ENCODE measurements at places on chromosomes 1 and 21.

DNA sequence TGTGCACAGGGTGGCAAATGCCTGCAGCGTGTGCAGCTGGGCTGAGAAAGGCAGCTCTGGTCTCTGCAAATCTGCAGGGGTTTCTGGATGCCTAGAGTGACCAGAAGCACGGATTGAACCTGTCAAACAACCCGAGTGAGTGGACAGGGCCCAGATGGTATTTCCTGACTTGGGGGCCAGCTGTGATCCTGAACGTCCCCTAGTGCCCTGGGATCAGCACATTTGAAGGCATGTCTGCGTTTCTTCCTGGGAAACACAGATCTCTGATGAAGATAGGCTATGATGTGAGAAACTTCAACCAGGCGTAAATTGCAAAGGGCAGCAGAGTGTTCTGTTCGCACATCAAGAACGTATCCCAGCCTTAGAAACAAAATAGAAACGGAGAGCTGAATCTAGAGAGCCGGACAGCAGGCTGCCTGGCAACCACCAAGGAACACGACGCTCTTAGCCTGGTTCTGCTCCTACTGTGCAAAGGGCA is 163.1 kb downstream of the KCNJ6 start:
- DNase-seq, result no peak

- DNase-seq, result no peak
Measured at GRCh38 chr1:238409932-238410331, 519.2 kb upstream of the ZP4 start.

- no peak for DNase-seq
Measured at GRCh38 chr1:225879521-225880221, 2.5 kb downstream of the TMEM63A start.

DNA sequence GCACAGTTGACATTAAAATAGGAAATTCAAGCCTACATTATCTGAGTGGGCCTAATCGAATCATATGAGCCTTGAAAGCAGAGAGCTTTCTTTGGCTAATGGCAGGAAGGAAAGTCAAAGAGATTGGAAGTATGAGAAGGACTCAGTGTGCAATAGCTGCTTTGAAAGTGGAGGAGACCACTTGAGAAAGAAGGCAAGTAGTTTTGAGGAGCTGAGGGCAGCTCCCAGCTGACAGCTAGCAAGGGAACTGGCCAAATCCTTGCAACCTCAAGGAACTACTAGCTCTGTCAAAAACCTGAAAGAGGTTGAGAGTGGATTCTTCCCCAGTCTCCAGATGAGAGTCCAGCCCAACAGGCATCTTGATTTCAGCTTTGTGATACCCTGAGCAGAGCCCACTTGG is 149.0 kb upstream of the CACYBP start:
- no peak for DNase-seq

DNA sequence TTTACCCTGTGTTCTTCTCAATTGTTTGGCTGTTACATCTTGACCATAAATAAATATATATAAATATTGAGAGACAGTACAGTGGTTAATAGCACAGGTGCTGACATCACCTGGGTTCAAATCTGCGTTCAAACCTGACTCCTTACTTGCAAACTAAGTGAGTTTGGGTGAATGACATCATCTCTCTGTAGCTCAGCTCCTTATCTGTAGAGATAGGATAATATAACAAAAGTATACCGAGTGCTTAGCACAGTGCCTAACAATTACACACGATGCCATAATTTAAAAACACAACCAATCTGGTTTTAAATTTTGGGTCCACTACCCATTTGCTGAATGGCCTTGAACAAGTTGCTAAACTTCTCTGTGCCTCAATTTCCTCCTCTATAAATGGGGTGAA is 86.6 kb downstream of the RRAGC start:
- DNase-seq, result no peak

GRCh38 chr1:153705484-153705883 is 22.4 kb upstream of the INTS3 start:
- no peak for DNase-seq

DNA sequence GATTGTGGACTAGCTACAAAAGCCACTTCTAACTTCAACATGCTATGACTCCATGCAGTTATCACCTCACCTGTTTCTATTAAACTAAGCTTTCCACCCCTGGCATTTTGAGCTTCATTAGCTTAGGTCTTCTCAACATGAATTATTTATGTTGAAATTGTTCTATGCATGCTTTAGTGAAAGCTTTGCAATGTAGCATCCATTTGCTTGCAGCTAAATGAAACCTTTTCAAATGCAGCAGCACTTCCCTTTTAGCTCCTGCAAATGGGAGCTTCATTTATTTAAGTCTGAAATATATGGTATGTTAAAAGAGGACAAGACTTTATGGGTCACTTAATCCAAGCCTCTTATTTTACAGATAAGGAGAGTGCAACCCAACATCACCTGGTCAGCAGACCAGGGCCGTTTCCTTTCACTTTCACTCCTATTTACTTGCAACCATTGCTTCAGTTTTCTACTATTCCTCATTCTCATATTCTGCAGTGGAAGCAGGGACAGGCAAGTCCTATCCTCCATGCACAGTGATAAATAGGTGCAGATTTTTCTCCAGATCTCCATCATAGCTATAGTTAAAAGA is 56.4 kb upstream of the SAMSN1 start:
- no peak for DNase-seq

GRCh38 chr1:159756397-159756796 is 24.4 kb upstream of the DUSP23 start:
- no peak for DNase-seq

DNA sequence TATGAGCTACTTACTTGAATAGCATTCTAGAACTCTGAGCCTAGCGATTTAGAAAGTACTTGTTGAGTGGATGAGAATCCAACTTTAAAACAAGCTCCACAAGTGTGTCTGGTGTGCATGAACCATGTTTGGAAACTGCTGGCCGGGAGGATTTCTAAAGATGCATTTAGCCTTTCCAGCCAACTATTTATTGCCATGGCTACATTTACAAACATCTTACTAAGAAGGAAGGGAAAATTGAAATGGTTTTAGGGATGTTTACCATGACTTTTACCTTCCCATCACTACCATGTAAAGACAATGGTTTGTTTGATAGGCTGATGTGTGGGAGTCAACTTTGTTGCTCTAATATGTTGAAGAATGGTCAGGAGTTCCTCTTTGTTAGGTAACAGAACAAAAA is 37.7 kb upstream of the ARHGAP29 start:
- no peak for DNase-seq

DNA sequence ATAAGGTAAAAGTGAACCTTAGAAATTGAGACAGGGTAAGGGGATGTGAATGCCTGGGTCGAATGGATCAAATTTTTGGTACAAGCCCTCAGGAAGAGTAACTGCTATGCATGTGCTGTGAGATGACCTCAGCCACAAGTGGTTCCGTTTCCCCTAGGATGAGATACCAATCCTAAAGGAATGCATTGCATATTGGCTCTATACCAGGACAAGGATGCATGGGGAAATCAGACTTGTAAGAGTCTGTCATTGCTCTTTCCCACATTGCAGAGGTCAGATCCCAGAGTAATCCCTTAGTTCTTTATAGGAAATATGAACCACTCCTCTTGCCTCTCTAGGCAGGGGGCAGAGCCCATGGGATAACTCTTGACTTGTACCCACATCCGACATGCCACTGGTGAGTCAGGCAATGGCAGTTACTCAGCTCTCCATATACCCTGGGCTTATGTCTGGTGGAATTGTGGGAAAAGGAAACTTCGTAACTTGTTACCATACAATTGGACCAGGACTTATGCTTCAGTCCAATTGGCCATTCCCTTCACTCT is 428.3 kb upstream of the ZRANB2 start:
- no peak for DNase-seq

GRCh38 chr1:230189824-230190223 is 122.8 kb downstream of the GALNT2 start:
- DNase-seq, result no peak

GRCh38 chr1:150703427-150703826 is 6.5 kb upstream of the GOLPH3L start:
- no peak for DNase-seq

GRCh38 chr1:39379187-39379586 is 112.2 kb upstream of the BMP8A start:
- DNase-seq, result no peak

GRCh38 chr21:38733972-38734546 is 71.7 kb upstream of the ETS2 start:
- DNase-seq, result peak; percentile 50

DNA sequence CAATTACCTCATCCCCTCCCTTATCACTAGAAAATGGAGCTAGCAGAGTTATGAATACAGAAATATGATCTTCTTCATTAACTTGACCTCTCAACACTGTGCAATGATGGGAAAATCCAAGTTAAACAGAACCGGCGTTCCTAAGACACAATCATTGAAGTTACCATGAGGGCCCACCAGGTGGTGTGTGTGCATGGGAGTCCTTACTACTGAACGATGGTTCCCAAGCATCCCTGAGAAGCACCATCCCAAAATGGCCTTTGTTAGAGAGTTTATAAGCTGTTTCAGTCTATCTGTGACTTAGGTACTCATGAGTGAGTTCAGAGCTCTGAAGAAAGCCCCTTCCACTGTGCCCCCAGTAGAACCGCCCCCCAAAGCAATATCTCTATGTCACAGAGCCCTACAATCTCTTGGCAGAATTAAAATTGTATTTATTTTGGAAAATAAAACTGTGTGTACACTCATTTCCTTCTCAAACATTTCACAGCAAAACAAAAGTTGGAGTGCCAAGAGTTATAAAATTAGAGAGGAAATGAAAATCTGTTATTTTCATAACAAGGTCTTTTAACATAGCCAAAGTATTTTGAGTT is 56.8 kb downstream of the PLD5 start:
- DNase-seq, result peak; percentile 4

GRCh38 chr1:71488555-71489252 is 407.9 kb upstream of the ZRANB2 start:
- no peak for DNase-seq

DNA sequence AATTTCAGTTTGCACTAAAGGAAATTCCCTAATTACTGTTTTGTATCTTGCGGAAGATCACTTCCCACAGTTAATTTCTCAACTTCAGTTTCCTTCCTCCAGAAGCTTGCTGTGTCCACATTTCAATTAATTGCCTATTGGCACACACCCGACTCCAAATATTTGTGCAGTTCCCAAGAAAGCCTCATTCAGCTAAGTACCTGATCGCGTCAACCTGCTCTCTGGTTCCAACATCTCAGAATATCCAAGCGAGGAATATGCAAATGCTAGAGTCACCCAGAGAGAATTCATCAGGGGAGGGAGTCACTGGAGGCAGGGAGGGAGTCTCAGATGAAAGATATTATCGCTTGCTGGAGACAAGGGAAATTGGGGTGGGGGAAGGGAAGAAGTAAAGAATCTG is 351.3 kb downstream of the RRAGC start:
- DNase-seq, result no peak

DNA sequence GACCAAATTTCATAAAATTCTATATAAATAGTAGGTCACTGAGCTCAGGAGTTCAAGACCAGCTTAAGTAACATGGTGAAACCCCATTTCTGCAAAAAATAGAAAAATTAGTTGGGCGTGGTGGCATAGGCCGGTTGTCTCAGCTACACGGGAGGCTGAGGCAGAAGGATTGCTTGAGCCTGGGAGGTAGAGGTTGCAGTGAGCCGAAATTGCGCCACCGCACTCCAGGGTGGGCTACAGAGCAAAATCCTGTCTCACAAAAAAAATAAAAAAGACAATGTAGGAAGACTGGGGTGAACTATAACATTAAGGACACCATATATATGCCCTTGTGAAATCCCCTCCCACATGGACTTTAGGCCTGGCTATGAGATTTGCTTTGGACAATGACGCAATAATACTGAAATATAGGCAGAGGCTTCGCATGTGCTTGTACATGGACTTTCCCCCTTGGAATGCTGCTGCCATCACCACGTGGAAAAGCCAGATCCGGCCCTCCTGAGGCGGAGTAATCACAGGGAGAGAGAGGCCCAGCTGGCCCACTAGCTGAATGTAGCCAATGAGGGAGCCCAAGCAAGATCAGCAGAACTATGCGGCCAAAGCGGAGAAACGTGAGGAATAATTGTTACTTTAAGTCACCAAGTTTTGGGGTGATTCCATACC is 13.1 kb upstream of the USP1 start:
- DNase-seq, result no peak

- DNase-seq, result no peak
Measured at GRCh38 chr1:27285274-27285660, 36.7 kb upstream of the TMEM222 start.

DNA sequence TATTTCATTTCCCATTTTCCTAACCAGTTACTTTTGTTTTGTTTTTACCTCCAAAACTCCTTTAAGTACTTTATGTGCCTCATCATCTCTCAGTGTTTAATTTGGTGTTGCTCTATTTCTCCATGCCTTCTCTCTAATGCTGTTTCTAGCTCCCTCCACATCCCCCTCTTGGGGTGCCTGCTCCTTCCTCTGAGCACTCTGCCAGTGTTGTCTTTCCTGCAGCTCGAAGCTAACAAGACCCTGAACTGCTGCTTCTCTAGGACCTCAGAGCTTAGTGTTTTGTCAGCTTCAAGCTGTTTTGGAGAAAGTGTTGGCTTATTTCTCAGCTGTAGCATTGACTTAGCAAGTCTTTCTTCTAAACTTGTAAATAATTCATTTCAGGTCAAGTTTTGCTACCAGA is 290.6 kb downstream of the DPYD start:
- no peak for DNase-seq

DNA sequence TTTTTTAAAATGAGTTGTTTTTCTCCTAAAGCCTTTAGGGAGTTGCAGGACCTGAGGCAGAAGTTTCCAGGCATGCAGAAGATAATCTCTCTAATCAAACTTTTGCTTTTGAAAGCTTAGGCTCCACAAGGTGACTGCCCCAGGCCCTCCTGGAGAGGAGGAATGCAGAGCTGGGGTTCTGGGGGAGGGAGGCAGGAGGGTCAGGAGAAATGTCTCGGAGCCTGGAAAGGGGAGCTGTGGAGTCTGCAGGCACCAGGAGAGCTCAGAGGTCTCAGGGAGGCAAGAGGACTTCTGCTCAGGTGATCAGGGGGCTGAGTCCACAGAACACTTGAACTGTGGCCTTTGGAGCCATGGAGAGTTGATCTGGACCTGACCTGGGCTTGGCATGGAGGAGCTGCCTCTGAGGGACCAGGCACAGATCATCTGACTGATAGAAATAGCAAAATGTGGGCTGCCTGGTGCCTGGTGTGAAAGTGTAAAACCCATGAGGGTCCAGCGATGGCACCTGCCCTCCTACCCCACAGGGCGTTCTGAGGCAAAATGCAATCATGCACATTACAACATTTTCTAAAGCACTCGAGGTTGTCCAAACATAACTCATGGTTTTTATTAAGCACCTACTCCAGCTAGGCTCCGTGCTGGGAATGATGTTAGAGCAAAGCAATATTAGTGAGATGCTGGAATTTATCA is 10.0 kb upstream of the ABCG1 start:
- DNase-seq, result no peak

GRCh38 chr1:195981448-195982139 is 626.6 kb downstream of the KCNT2 start:
- DNase-seq, result no peak

DNA sequence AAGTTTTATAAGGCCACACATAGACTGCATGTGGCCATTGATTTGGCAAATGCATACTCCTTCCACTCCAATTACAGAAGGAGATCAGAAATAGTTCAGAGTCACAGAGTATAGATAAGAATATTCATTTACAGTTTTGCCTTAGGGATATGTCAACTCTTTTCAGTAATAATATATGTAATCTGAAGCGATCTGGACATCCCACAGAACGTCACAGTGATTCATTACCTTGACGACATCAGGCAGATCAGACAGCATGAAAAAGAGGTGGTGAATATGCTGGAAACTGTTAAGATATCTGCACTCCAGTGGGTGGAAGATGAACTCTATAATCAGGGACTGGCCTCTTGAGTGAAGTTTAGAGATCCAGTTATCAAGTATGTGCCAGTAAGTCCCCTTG is 240.4 kb downstream of the DPYD start:
- no peak for DNase-seq

GRCh38 chr1:204142032-204142974 is 9.5 kb downstream of the ETNK2 start:
- DNase-seq, result no peak

- DNase-seq, result no peak
Measured at GRCh38 chr1:54172614-54173599, 20.1 kb upstream of the CDCP2 start.

All from stimulated activated CD4-positive, alpha-beta T cell treated with anti-CD3 and anti-CD28 coated beads, TNF-alpha, amount 100 ng/mL, for 24 hours (primary cell).